ENCODE measurements at places on chromosomes 6 and 20.

DNA sequence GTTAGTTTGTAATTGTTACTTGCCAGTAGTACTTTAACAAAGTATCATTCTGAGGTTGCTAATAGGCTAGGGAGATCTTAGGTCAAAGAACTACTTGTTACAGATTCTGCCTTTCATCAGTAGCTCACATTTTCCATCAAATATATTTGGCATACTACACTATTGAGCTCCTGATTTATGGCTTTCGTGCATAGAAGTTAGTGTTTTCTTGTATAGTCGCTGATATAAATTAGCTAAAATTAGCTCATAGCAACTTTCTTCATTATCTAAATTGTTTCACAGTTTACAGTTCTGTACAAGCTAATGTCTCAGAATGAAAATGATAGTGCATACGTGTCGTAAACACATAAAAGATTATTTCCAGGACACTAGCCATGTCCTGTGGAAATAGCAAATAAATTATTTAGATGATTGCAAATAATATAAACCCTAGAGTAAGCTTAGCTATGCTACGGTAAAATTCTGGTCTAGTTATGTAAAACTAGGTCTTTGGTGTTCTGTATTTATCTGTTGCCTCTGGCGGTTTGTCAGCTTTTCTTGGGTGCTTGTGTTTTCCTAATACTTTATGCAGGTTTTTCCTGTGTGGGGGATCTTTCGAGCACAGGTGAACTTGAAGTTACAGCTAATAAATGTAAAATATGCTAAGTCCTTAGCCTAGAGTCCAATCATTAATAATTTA, 15.1 kb downstream of the PDE7B start:
- DNase-seq: no peak

DNA sequence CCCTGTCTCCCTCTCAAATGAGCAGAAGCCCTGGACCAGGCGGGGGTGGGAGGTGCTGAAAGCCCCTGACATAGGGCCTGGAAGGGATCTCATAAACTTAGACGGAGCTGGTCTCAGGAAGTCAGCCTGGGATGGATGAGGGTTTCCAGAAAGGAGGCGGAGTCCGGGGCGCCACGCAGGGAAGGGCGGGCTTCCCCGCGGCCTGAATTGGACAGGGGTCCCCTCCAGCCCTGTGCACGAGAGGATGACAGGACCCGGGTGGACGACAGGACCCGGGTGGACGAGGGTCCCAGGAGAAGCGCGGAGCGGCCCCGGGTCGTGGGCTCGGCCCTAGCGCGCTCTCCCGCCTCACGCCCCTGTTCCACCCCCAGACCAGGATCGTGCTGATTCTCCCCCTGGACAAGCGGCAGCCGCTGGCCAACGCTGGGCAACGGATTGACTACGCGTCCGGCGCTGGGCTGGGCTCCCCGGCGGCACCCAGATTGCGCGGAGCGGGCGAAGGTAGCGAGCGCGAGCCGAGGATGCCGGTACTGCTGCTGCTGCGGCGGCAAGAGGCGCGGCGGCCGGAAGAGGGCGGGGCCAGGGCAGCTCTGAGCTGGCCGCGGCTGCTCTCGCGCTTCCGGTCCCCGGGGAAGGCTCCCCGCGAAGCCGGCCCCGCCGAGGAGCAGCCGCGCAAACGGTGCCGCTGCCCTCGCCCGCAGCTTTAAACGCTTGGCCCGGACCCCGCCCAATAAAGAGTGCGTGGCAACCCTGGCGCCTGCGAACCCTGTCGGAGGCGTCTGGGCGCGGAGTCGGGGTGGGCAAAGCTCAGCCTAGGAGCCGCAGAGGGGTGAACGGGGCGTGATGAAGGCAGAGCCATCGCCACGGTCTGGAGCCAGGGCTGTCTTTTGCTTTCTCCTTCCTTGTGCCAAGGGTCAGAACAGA, 1.3 kb downstream of the C20orf144 start:
- DNase-seq: peak; percentile 67

DNA sequence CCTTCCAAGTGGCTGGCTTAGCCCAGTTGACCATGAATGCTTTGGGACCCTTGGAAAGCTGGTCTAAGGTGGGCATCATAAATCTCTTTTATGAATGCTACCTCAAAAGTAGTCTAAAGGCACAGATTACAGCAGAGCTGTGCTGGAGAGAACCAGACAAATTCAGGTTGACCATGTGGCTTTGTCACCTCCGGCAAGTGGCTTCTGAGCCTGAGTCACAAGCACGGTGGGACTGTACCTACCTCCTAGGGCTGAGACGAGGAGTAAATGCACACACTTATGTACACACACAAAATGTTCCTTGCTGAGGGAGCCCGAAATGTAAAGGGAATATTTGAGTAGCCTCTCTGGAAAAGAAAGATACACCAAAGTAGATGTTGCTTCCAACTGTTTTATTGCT, 155.9 kb downstream of the NFATC2 start:
- DNase-seq: no peak

GRCh38 chr20:59817846-59818615, 115.4 kb downstream of the SYCP2 start:
- no peak for DNase-seq

GRCh38 chr6:132719736-132720448, 6.0 kb upstream of the VNN1 start:
- no peak for DNase-seq

GRCh38 chr6:89481695-89482094, 48.7 kb downstream of the ANKRD6 start:
- DNase-seq: no peak

DNA sequence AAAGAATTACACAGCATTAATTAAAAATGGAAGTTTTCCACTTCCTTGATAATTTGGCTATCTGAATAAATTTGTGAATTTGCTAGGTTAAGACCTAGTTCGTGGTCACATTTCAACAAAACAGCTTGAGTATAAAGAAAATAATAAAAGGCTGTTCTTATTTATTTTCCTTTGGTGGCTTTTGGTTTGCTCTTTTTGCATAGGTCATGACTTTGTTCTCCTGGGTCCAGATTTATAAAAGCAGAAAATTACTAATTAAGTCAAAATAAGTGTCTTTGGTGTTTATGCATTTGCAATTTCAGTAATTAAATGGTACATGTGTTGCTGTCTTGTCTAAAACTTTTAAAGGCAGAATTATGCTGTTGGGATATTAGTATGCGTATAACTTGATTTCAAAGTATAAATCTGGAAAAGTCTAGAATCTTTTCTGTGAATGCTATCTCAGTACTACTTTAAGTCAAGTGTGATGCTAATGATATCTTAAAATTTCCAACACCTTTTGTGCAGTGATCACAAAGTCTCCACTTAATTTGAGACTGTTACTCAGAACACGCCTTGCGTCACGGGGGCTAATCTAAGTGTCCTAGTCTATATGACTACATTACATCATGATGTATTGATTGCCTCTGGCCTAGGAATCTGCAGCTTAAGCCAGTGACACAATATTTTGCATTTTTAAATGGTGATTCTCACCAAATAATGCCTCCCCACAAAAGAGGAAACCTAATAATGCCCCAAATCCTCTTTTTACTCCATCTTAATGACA, 41.0 kb downstream of the GNAS start:
- peak; percentile 31 for DNase-seq

GRCh38 chr20:3749689-3750531, 17.4 kb downstream of the HSPA12B start:
- peak; percentile 13 for DNase-seq

- peak; percentile 52 for DNase-seq
Observed at GRCh38 chr20:46688151-46689081, 828 bp downstream of the TP53RK start.

- no peak for DNase-seq
Observed at GRCh38 chr6:137496368-137496767, 2.2 kb upstream of the OLIG3 start.

Data from cardiac fibroblast (primary cell).